ENCODE measurements at places on chromosomes 1 and 21.

DNA sequence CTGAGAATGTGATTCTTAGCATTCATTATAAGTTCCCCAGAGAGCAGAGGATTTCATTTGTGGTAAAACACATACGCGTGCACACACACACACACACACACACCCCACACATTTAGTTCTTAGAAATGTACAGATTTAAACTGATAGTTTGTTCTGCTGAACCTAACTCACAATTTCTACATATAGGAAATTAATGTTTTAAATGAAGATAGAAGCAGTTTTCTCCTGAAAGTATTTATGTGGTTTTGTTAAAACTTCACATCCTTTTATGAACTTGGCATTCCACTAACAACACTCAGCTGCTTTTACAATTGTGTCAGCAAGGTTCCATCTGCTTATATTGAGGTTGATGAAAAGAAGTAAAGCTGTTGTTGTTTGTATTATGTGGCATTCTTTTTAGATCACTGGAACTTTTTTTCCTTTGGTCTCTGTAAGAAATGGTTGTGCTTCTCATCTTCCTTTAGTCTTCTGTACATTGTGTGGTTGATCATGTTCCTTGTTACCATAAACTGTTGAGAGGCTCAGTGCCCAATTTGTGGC, 41.6 kb downstream of the AK4 start:
- DNase-seq: no peak

GRCh38 chr1:59499943-59500569, 203.2 kb downstream of the FGGY start:
- no peak for DNase-seq

GRCh38 chr1:241531195-241532161, 700 bp upstream of the KMO start:
- DNase-seq: no peak

GRCh38 chr1:170240409-170240808, 94.7 kb downstream of the NTMT2 start:
- no peak for DNase-seq

- DNase-seq: no peak
Observed at GRCh38 chr1:113153116-113153803, 80.3 kb downstream of the LRIG2 start.

Data from bone marrow (tissue), 2 donors.